ENCODE measurements at places on chromosomes 13 and 19.
A peak's percentile ranks its signal among the peaks of the same experiment; 100 is the strongest.

GRCh38 chr13:28426381-28426780 is 68.5 kb downstream of the FLT1 start:
- DNase-seq, result peak; percentile 75

GRCh38 chr19:48877855-48878195 is 5.6 kb downstream of the PPP1R15A start:
- no peak for DNase-seq

DNA sequence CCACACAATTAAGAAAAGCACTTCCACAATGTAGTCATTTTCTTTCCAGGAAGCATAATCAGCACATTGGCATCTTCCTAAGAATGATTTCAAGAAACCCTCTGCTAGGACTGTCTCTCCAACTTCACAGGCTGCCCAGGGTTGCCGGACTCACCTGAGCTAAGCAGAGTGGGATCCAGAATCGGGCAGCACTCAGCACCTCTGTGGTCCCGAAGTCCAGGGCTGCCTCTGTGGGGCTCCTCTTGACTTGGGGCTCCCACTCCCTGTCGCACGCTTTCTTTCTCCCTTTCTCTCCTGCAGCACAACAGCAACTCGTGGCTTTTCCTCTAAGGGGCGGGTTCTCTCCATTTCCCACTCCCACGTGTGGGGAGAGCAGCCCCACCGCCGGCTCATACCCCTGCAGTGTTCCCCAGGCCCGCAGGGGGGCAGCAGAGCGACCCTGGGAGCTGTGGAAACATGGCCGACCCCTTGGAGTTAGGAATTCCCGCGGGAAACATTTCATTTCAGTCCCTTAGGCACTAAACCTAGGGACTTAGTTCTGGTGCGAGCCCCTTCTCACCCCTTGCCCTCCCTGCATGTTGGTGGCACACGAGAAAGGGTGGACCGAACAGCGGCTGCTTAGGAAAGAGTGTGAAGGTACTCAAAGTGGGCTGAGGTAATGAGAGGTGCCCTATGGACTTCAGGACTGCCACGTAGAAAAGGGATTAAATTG is at the start of gene TMEM272:
Gene TMEM272, minus strand, starts transcription at position 316 of the 712 bp plus-strand sequence. CDS start 6,647 bp downstream, outside the sequence.
- DNase-seq, result peak; percentile 17

DNA sequence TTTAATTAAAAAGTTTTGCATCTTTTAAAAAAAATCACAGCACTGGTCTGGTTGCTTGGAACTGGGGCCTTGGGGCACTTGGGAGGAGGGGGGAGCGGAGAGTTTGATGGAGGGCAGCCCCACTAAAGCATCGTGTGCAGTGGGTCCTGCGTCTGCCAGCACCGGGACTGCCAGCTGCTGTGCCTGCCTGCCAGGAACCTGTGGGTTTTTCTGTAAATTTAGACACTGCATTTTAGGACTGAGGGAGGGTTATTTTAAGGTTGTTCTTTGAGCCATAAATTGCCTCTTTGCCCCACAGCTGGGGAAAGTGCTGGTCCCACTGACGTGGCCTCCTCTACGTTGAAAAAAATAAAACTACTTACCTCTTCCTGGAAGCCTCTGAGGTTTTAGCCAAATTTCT is 2.9 kb downstream of the KLF2 start:
- DNase-seq, result peak; percentile 44

DNA sequence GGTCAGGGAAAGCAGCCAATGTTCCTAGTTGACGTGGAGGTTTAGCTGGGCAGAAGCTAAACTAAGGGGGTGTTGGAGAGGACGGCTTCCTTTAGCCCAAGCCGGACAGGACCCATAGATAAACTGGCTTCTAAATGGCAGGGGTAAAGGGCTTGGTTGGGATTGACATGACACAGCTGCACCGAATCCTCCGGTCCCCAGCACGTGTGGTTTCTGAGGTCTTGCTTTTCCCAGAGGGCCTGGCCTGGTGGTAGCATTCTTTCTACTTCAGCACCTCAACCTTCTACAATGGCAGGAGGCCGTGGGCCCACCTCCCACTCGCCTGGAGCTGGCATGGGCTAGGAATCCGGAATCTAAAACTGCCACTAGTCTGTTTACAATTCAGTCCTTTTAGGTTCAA is 163.0 kb downstream of the FGF9 start:
- no peak for DNase-seq

GRCh38 chr13:32669030-32669646 is 82.9 kb downstream of the PDS5B start:
- DNase-seq, result peak; percentile 60

DNA sequence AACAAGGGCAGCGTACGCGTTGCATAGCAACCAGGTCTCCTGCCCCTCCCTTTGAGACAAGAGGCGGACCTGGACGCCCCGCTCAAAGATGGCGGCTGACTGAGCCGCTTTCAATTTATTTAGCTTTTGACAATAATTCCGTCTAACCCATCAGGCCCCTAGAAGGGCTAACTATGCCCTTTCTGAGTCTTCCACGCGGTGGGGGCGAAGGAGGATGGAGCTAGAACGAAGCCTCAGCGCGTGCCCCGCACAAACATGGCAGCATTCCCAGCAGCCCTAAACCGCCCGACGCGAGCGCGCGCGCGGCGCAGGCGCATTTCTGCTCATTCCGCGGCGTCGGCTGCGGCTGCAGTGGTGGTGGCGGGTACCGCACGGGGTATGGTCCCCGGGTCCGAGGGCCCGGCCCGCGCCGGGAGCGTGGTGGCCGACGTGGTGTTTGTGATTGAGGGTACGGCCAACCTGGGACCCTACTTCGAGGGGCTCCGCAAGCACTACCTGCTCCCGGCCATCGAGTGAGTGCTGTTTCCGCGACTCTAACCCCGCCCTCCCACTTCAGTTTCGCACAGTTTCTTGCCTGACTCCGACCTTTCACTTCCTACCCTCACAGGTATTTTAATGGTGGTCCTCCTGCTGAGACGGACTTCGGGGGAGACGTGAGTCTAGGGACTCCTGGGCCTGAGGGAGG is at the start of gene MED25:
Gene MED25, plus strand, starts transcription at position 326 of the 685 bp plus-strand sequence. Its CDS starts 53 bp downstream, at position 379.
- DNase-seq, result peak; percentile 90

GRCh38 chr19:44345959-44346358 is 10.5 kb downstream of the ZNF112 start:
- no peak for DNase-seq

GRCh38 chr19:21587549-21587948 is 82.1 kb downstream of the ZNF429 start:
- DNase-seq, result no peak

DNA sequence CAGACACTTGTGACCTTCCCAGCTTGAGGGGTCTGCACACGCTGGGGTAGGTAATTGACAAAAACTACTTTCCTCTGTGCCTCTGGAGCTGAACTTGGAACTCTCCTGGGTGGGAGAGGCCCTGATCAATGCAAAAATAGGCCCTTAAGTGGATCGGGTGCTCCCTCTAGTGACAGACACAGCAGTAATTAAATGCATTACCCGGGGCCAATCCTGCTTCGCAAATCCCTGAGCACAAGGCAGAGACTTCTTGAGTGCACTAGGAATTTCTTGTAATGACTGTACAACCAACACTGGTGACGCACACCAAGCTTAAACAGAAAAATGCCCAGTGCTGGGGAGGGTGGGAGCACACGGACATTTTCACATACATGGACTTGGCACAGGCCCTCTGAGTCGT is 10.6 kb upstream of the UBE2S start:
- peak; percentile 72 for DNase-seq

DNA sequence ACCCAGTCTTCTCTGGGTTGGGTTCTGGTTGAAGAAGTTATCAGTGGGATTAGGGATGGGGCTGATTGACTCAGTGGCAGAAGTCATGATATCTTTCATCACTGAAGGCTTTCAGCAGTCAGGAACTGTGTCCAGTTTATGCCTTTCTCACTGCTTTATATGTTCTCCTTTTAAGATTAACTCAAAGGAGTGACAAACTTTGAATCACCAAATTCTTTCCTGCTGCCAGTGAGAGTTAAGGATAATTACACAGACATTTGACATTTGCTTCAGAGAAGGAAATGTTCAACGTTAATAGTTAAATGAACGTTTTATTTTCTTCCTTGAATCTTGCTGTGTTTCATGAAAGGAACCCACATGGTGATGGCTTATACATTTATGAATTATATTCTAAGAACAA is 41.0 kb upstream of the CNMD start:
- DNase-seq, result no peak

- no peak for DNase-seq
Observed at GRCh38 chr13:45185286-45185685, 15.6 kb downstream of the KCTD4 start.

Measured in MV-4-11 (cell line).